ENCODE measurements at places on chromosomes 11 and 22.
A peak's percentile ranks its signal among the peaks of the same experiment; 100 is the strongest.

DNA sequence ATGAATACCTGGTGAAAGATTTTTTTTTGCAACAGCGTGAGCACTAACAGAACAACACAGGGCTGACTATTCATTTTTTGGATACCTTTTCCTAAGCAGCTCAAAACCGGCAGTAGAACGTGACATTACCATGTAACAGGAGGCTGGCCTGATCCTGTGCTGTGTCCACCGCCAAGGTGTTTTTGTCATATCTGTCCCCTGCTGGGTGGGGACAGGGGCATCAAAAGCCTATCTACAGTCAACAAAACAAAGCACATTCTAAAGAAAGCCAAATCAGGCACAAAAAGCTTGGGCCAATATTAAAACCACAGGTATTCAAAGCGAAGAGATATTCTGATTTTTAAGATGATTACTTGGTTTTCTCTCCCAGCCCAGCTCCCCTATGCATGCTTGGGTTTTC is 151.2 kb downstream of the LRRC4C start:
- no peak for DNase-seq

- DNase-seq = no peak
Measured at GRCh38 chr11:9639099-9639498, 24.8 kb upstream of the SWAP70 start.

GRCh38 chr11:21403069-21403468 is 733.7 kb downstream of the NELL1 start:
- DNase-seq = no peak

DNA sequence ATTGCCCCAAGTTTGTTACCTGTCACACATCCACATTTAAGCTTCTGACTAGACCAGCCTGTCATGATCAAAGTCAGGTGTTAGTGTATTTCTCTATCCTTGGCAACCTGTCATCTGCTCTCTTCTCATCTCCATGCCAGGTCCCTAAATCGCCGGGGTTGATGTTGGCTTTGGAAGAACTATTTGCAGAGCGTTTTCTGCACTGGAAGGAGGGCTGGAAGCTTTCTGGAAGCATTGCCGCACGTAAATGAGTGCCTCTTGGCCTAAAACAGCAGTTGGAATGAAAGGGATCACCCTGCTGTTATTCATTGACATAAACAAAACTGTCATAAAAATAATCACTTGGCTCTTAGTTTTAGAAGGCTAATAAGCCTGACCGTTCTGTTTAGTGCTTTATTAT is 1.4 kb downstream of the TTC12 start:
- no peak for DNase-seq

DNA sequence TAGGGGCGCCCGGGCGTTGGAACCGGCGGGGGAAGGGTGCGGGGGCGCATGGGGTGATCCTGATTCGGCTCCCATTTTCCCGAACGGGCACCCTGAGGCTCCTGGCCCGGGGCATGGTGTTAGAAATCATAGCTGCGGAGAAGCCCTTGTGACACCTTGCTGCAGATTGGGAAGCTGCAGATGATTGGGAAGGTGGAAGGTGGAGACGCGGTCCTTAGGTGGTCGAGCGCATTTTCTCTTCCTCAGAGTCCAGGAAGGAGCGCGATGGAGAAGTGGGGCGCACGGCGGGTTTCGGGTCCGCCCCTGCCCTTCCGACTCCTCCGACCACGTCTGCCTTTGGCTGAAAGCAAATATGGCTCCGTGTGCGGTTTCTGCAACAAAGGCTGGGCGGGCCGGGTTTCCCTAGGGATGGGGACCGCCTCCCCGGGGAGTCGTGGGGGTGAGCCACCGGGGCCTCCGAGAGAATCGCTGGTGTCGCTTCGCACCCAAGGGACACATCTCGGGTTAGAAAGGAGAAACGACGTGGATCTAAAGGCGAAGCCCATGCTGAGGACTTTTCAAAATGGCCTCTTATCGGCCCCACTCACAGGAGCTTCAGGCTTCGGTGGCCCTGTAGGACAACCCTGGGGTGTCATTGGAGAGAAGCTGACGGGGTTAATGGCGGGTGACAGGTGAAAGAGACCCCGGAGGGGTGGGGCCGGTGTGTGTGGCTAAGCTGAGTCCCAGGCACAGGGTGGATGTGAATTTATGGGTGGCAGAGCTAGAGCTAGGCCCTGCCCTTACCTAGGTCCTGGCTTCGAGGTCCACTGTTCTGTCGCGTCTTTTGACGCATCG is 707 bp upstream of the FTH1 start:
- DNase-seq = peak; percentile 36

GRCh38 chr11:45300715-45301114 is 14.6 kb upstream of the SYT13 start:
- no peak for DNase-seq

DNA sequence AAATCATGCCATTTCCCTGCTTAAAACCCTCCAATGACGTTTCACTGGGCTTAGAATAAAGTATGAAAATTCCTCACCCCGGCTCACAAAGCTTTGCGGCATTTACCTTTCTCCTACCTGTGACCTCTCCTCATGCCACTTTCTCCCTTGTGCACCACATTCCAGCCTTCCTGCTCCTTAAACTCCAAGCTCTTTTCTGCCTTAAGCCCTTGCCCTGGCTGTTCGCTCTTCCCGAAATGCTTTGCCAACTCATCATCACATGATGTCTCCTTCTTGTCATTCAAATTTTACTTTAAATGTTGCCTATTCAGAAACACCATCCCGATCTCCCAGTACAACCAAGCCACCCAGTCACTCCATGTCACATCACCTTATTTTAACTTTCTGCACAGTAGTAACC is 2.0 kb downstream of the PLEKHA7 start:
- no peak for DNase-seq

DNA sequence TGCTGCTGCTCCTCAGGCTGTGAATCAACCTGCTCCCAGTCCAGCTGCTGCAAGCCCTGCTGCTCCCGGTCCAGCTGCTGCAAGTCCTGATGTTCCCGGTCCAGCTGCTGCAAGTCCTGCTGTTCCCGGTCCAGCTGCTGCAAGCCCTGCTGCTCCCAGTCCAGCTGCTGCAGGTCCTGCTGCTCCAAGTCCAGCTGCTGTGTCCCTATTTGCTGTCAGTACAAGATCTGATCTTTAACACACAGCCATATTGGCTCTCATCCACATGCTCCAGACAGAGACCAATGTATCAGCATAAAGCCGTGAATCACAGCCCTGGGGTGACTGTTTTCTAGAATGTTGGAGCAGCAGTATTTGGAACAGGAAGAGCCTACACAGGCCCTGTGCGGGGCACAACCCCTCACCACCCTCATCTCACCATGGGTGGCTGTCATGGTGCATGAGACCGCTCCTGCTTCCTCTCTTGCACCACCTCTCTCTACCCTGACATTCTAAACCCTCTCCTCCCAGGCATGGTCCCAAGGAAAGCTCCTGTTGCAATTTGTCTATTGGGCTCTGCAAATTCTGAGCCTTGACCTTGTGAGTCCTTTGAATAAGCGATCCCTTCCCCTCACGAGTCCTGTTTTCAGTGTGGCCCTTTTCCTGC is 3.5 kb downstream of the KRTAP5-10 start:
- no peak for DNase-seq

GRCh38 chr11:119700536-119701346 is 28.3 kb downstream of the NECTIN1 start:
- DNase-seq = no peak

DNA sequence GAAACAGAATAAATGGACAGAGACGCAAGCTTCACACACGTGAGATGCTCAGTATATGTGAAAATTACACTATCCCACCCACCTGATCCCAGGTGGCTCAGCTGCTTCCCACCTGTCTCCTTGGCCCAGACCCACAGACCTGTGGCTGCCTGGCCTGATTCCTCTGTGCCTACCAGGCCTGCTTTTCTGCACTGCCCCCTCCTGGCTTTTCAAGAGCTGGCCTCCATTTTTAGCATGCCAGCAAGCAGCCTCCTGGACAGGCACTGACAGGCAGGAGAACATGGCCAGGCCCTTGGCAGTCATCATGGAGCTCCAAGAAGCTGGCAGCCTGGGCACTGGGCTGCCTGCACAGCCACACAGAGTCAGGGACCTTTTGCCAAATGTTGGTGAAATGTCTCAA is 79.5 kb upstream of the HMGXB4 start:
- DNase-seq = no peak

DNA sequence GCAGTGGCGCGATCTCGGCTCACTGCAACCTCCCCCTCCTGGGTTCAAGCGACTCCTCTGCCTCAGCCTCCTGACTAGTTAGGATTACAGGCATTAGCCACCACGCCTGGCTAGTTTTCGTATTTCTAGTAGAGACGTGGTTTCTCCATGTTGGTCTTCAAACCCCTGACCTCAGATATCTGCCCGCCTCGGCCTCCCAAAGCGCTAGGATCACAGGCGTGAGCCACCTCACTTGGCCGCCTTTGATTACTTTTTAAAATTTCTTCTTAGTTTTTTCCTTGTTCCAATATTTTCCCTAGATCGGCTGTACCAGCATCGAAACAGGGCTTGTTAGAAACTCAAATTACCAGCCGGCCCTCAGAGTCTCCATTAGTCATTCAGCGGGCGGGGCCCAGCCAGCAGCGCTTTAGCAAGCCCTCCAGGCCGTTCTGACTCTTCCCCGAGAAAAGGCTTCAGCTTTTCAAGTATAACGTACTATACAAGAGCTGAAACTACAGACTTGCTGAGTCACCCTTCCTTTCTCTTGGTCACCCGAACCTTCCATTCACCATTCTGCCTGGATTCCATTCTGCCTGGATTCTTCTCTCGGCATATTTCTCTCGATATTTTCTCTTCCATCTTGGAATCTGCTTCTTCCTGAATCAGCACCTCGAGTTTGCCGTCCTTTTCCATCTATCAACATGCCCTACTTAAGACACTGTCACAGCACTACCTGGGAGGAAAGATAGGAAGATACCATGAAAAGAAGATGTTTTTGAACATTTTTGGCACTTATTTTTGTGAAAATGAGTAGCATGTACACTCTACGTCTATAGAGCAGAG is 6.7 kb upstream of the CAPRIN1 start:
- DNase-seq = peak; percentile 7

DNA sequence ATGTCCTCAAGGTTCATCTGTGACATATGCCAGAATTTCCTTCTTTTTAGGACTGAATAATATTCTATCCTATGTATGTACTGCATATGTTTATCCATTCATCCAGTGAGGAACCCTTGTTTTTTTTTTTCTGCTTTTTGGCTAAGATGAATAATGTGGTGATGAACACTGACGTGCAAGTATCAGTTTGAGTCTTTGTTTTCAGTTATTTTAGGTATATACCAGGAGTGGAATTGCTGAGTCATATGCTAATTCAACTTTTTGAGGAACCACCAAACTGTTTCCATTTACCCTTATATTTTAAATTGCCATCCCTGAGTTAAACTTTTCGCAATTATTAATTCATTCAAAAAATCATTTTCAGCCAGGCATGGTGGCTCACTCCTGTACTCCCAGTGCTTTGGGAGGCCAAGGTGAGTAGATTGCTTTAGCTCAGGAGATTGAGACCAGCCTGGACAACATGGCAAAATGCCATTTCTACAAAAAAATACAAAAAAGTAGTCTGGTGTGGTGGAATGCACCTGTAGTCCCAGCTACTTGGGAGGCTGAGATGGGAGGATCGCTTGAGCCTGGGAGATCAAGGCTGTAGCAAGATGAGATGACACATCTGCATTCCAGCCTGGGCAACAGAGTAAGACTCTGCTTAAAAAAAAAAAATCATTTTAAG is 64.2 kb downstream of the MICAL2 start:
- DNase-seq = no peak

DNA sequence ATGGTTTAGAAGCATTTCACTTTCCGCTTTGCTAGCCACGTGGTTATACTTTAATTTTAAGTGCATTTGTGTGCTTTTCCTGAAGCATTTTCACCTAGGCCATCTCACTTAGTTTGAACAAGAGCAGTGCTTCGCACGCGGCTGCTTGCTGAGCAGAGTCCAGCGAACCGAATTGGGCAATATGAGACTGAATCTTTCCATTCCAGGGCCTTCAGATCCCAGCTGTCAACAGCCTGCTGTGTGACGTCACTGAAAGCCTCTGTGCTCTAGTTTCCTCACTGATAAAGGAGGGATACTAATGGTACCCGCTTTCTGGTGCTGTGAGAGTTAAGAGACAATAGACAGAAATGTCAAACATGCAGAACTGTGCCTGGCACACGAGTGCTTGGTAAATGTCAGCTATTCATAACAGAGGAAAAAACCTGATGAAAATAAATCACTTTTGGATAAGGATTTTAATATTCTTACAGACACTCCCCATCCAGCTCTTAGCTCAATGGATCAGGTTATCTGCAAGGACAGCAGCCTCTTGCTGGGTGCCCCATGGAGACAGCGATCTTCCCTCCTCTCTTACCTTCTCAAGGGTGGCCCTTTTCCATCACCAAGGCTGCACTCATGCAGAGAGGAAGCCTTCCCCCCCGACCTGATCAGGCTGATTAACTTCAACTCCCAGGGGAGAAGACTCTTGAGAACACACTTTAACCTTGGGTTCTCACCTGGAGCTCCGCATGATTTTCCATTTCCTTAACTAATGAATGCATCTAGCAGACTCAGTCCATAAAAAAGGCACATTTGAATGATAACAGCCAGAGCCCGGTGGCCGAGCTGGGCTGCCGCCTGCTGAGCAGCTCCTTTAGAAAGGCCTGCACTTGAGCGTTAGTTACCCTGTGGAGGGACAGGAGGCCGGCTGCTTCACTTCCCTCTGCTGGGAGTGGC is 3.5 kb upstream of the GLB1L3 start:
- DNase-seq = no peak

DNA sequence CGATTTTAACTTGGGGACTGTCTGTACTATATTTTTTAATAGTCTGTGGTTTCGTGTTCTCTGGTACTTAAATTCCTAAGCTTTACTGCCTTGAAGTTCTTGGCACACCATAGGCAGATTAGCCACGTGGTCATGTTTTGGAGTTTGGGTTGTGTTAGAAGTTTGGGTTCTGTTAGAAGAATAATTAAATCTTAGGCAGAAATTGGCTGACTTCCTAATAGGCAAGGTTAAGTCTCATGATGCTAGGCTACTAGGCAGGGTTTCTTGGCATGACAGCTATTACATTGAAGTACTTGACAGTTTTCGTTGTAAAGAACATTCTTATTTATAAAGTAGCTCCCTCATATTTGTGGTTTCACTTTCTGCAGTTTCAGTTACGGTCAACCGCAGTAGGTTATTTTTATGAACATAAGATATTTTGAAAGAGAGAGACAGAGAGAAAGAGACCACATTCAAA is 30.0 kb upstream of the MMP7 start:
- DNase-seq = no peak

DNA sequence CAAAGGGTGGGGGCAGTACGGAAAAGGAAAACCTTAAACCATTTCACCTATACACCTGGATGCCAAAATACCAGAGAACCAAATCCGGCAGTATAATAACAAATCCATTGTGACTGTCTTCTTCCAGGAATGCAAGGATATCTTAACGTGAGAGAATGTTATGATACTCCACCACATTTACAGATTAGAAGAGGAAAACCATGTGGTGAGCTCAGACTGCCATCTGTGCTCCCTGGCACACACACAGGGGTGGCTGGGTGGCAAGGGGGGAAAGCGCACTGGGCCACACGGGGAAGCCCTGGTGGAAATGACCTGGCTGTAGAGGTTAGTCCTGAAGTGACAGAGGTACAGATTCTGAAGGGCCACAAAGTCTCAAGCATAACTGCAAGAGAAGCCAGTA is 9.9 kb downstream of the EIF1AD start:
- DNase-seq = no peak

GRCh38 chr11:17918049-17918605 is 94.7 kb downstream of the SERGEF start:
- no peak for DNase-seq

- no peak for DNase-seq
Measured at GRCh38 chr11:126628790-126629621, 273.5 kb downstream of the ST3GAL4 start.

Measured in stimulated activated CD4-positive, alpha-beta T cell treated with anti-CD3 and anti-CD28 coated beads, Interleukin-4, amount 100 ng/mL, for 24 hours (primary cell).